ENCODE measurements at places on chromosomes 3 and 15.

- no peak for DNase-seq
Observed at GRCh38 chr3:189673535-189673934, 42.3 kb downstream of the TP63 start.

DNA sequence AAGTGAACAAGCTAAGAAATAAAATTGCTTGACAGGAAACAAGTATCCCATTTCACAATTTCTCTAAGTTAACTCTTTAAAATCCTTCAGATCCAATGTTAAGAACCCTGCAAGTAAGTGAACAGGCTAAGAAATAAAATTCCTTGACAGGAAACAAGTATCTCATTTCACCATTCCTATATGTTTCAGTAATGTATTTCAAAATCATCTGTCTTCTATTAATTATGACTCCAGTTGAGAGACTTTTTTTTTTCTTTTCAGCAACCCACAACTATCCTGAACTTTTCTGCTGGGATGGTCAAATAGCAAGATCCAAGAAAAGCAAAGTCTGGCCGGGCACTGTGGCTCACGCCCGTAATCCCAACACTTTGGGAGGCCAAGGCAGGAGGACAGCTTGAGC lies 2.4 kb upstream of the SLC12A6 start:
- DNase-seq, result no peak

DNA sequence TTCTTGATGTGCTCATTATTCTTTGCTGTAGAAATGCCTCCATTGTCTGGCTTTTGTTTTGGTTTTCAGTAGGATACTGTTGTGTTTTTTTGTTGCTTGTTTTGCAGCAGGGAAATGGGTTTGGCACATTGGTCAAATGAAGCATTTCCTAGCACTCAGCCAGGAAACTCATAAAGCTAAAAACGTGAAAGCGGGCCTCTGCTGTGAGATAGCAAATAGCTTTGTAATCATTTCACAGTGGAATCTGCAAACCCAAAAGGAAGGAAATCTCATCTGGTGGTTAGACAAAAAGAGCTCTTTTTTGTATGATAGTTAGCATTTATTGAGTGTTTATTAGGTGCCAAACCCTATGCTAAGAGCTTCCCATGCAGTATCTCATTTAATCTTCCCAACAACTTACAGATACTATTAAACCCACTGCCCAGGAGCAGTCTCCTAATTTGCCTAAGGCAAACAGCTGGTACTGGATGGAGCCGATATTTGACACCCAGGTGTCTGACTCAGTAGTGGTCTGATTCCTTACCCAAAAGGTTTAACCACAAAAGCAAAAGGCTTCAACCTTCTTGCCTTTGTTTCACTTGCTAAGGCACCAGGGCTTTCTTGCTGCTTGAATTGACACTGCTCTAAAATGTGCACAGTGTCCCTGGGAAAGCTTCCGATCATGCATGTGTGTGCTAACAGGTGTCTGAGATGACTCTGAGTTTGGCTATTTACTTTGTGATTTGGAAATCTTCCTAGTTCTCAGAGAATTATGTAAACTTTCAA lies 527.9 kb upstream of the MDFIC2 start:
- DNase-seq, result no peak

- DNase-seq, result no peak
Observed at GRCh38 chr15:92273286-92273685, 120.4 kb upstream of the ST8SIA2 start.

GRCh38 chr3:67923796-67924195 lies 269.4 kb upstream of the SUCLG2 start:
- DNase-seq, result no peak

DNA sequence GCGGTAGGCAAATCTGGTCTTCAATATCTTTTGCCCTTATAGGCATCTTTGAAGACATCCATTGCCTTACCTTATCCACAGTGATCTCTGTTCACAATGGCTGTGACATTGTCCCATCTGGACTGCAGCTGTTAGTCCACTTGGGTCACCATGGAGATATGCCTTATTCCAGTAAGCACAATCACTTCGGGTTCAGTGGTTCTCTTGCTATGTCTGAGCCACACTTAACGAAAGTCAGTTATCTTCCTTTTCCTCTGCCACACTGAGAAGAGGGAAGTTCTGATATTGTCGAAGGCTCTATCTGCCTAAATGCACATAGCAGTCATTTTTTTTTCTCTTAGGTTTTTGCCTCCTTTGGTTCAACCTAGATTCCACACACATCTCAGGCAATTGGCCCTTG lies 119.0 kb upstream of the SATB1 start:
- no peak for DNase-seq

DNA sequence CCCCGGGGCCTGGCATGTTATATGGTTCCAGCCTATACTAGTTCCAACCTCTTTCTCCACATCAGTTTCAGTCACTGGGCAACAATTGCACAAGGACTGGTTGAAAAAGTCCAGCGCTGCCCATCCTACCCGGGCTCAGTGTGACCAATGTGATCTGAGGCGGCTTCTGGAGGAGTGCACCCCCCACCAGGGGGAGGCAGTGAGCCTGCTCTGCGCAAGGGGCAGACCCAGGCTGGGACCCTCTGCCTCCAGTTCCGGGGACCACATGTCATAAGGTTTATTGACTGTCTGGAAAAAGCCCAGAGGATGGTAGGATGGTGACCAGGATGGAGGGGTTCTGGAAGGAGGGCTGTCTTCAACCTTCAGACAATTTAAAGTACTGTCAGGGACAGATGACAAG lies 25.6 kb upstream of the NR2E3 start:
- DNase-seq, result peak; percentile 71

GRCh38 chr15:68874788-68875187 lies 54.1 kb upstream of the ANP32A start:
- no peak for DNase-seq

GRCh38 chr3:128348805-128349531 lies 117.7 kb downstream of the DNAJB8 start:
- no peak for DNase-seq

- no peak for DNase-seq
Observed at GRCh38 chr15:63502137-63502766, 2.1 kb upstream of the USP3 start.

GRCh38 chr3:122101646-122102045 lies 46.5 kb downstream of the CD86 start:
- DNase-seq, result no peak

DNA sequence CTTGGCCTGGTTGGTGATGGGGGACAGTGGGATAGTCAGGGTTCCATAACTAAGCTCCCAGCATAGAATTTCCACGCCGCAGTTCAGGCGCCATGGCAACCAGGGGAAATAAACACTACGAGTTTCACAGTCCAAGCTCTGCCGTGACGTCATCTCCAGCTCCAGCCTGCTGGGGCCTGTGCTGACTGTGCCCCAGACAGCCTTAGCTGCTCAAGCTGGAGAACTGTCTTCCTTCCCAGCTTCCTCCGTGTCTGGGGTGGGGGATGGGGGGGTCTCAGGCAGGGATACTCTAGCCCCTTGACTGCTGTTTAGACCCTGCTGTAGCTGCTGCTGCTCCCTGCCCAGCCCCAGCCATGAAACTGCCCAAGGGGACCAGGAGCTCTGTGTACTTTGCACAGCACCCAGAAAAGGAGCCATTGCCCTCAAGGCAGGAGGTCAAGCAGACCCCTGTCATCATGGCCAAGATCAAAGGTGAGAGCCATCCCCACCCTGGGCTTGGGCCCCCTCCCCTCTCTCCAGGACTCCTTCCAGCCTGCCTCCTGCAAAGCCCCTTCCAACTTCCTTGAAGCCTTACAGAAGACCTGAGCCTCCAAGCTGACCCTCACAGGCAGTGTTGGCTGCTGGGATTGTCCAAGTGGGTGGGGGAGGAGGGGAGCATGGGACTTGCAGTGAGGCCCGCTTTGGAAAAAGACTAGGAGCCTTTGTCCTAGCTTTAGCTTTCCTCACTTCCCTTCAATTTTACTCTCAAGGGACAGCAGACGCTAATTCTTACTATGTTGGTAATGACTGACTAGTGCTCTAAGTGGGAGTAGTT lies 11.4 kb upstream of the CSPG4 start:
- DNase-seq, result peak; percentile 35

DNA sequence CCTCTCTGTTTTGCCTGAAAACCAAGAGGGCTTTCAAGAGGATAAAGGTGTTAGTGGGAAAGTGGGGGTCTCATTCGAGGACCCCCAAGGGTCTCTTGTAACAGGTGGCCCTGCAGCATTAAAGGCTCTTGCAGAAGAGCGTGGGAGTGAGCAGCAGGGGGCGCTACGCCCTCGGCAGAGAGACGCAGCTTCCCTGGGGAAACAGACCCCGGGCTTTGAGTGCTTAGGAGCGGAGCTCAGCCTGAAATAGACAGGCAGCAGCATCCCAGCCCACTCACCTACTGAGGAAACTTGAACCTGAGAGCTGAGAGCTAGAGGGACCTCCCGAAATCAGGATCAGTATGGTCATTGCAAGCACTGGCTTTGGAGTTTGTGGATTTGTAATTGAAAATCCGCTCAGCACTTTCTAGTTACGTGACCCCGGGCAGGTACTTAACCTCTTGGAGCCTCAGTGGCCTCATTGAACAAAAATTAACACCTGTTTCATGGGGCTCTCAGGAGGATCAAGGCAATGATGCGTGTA lies 25.7 kb downstream of the RPLP1 start:
- peak; percentile 84 for DNase-seq

DNA sequence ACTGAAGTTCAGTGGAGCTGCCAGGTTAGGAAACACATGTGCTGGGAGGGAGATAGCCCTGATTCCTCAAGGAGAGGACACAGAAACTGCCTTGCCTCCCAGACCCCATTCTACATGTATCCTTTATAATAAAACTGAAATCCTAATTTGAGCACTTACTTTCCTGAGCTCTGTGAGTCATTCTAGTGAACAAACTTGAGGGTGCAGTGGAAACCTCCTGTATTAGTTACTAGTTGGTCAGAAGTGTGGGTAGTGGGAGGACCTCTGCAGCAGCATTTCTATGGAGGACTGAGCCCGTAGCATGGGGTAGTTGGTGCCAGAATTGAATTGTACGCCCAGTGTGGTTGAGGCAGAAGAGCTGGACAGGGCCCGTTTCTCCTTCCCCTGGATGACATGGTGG lies 23.9 kb downstream of the ATP1B3 start:
- no peak for DNase-seq

GRCh38 chr15:60899322-60899966 lies 329.7 kb downstream of the RORA start:
- DNase-seq, result no peak

GRCh38 chr3:186444288-186444687 lies 82.3 kb upstream of the DGKG start:
- DNase-seq, result no peak

DNA sequence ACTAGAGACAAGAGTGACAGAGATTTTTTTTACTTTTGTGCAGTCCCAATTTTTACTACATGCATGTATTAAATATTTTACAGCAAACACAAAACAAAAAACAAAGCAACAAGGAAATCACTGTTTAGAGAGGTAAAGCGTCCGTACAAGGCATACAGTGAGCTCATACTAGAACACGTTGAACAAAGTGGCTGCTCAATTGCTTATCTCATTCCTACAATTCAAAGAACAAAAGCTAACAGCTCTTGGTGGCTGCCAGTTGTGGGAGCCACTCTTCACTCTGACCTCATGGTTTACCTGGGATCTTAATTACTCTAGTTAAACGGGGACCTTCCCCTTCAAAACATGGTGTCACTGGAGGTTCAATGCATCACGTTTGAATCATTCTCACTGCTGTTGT lies 7.6 kb upstream of the ARHGEF26 start:
- DNase-seq, result no peak

GRCh38 chr15:66735909-66736305 lies 33.9 kb downstream of the SMAD6 start:
- DNase-seq, result no peak

GRCh38 chr15:70611286-70611685 lies 152.1 kb downstream of the UACA start:
- DNase-seq, result no peak

DNA sequence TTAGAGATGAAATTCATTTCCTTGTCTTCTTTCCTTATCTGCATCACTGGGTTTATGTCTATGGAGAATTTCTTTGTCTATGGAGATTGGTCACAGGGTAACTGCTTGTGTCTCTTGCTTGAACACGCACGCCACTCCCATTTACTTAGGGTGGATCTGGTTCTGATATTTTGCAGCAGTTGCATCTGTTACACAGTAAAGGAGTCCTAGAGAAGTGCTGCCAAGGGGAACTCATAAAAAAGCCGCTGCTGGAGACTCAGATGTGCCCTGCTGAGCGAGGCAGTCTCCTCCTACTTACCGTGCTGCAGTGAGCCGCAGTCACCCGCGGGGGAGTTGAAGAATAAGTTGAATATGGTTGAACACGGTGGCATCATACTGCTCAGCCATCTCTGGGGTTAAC lies 105.2 kb upstream of the KLHL25 start:
- no peak for DNase-seq

DNA sequence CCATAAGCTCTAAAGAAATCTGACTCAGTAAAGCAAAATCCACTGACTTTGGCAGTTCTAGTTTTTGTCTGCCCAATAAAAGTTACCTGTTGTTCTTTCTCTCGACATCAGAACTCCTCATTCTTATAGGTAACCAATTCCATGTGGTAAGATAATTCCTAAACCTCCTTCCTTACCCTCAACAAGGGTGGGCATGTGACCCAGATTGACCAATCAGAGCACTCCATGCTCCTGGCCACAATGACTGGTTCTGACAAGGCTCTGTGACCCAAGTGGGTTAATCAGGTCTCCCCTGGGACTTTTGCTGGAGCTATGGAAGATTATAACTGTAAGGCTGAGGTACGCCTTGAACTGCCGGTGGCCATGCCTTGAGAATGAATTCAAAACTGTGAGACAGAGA lies 31.7 kb downstream of the LINS1 start:
- DNase-seq, result no peak

GRCh38 chr3:3177861-3178497 lies 1.5 kb downstream of the CRBN start:
- no peak for DNase-seq

DNA sequence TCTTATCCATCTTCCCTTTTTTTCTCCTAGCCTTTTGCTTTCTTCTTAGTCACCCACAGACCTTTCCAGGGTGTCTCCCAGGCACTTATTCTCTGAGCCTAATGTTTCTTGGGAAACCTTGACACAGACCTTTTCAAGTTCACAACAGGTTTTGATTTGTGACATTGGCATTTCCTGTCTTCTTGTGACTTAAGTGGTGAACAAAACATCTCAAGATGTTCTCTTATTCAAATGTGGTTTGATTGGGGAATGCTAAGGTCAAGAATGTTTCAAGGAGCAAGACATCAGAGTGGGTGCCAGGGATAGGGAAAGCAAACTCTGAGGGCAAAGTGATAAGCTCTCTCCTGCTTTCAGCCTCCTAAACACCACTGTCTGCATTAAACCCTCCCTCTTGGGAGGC lies 68.2 kb upstream of the GSK3B start:
- no peak for DNase-seq

DNA sequence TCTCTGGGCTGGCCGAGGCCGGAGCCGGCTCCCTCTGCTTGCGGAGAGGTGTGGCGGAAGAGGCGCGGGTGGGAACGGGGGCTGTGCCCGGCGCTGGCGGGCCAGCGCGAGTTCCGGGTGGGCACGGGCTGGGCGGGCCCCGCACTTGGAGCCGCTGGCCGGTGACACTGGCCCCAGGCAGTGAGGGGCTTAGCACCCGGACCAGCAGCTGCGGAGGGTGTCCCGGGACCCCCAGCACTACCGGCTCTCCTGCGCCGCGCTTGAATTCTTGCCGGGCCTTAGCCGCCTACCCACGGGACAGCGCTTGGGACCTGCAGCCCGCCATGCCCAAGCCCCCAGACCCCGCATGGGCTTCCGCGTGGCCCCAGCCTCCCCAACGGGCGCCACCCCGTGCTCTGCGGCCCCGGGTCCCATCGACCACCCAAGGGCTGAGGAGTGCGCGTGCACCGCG lies 736.3 kb upstream of the ARRDC4 start:
- no peak for DNase-seq
